ENCODE measurements at places on chromosomes 6 and 20.

- no peak for DNase-seq
These were observed 43.8 kb downstream of the CEP57L1 start for GRCh38 chr6:109139109-109139508.

GRCh38 chr6:27891320-27891875 is 20.8 kb downstream of the OR2B2 start:
- no peak for DNase-seq

DNA sequence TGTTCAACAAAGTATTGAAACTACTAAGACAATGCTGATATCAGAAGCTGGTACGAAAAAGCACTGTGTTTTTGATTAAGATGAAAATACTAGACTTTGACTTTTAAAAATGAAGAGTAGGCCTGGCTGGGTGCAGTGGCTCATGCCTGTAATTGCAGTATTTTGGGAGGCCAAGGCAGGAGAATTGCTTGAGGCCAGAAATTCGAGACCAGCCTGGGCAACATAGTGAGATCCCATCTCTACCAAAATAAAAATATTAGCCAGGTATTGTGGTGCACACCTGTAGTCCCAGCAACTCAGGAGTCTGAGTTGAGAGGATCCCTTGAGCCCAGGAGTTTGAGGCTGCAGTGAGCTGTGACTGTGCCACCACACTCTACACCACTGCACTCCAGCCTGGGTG is 43.4 kb downstream of the TIAM2 start:
- DNase-seq, result no peak

DNA sequence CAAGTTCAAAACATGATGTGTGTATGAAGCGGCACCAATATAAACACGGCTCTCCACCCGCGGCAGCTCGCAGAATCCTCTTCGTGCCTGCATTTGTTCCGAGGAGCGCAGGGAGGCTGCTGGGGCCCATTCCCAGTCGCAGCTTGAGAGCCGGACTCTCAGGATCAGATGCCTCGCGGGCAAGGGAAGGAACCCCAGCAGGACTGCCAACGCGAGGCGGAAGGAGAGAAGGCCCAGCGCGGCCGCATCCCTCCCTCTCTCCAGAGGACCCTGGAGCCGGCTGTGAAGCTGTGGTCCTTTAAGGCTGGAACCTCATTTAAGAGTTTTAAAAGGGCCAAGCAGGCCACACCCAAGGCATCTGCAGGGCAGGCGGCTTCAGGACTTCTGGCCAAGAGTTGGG is 44.2 kb upstream of the ZBP1 start:
- DNase-seq, result no peak

DNA sequence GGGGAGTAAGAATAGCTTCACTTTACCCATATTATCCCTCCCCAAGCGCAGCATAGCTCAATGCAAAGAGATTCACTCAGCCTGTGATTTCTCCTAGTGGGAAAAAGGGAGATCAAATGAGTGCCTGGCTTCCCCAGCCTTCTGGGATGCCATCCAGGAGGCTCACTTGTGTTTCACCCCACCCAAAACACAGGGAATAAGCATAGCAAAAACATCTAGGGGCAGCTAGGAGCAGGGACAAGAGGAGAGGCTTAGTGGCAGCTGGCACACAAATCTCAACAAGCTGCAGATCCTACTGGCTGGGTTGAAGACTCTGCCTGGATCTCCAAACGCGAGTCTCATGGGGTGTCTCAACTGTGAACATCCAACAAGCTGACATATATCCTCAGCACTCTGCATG is 715.8 kb downstream of the RNF144B start:
- DNase-seq, result no peak

GRCh38 chr6:18920701-18921100 is 533.6 kb downstream of the RNF144B start:
- no peak for DNase-seq

GRCh38 chr6:149752600-149753373 is 3.2 kb downstream of the PCMT1 start:
- no peak for DNase-seq

DNA sequence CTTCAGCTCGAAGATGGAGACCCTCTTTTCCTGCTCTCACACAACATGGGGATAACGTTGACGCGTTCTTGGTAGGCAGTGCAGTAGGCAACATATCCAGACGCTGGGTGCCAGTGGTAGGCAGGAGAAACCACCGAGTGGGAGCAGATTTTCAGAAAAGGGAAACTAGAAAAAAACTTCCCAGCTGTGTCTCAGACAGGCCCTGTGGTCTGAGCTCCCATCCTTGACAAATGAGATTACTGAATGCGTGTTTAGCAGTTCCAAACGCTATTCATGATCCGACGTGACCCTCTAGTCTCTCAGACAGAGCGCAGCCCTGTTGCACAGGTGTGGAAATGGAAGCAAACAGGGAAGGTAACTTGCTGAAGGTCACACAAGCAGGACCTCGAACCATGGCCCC is 83.9 kb upstream of the DUSP22 start:
- no peak for DNase-seq

DNA sequence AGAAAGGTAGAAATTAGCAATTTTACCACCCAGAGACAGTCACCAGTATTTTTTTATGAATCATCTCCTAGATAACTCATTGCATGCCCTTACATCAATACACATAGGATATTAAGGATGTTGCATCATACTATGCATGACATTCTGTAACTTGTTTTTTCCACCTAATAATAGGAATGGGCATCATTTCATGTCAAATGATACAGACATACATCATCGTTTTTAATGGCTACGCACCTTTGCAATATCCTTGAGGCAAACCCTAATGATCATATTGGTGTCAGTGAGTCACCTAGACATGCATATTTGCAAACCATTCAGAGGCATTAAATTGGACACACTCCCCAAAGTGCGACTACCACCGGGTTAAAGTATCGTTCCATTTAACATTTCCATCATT is 309.7 kb upstream of the AGPAT4 start:
- no peak for DNase-seq

DNA sequence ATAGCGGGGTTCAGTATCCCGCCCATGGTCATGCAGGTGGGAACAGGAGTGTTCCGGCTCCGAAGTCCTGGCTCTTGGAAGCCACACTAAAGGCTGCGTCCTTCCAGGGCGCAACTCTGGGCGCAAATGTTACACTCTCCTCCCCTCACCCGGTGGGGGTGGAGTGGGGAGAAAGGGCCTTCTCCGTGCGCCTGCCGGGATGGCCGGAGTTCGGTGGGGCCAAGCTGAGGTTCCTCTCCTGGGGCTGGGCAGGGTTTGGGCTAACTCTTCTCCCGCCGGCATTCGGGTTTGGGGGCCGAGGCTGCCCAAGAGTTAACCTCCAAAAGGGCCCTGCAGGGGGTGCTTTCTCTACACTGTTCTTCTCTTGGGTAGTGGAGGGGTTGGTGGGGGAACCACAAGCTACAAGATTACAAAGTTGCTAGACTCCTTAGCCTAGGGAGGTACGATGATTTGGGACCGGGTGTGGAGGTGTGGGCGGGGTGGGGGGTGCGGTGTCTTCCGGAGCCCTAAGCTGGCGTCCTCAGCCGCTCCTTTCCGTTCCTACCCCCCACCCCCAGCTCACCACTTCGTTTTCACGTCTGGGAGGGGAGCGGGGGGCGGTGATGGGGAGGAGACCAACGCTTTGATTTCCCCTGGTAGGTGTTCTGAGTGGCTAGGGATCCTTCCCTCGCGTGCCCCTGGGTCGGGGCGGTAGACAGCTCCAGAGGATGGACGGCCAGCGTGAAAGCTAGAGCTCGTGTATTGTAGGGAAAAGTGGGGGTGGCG is 12.3 kb downstream of the NRN1 start:
- DNase-seq, result no peak

- no peak for DNase-seq
These were observed 218.3 kb upstream of the PRDM1 start for GRCh38 chr6:105867821-105868220.

- no peak for DNase-seq
These were observed 48.9 kb downstream of the VTA1 start for GRCh38 chr6:142195862-142196541.

GRCh38 chr20:31906001-31906400 is 35.6 kb downstream of the TTLL9 start:
- DNase-seq, result no peak

GRCh38 chr6:28863604-28864325 is 60.0 kb downstream of the TRIM27 start:
- DNase-seq, result peak; percentile 79

DNA sequence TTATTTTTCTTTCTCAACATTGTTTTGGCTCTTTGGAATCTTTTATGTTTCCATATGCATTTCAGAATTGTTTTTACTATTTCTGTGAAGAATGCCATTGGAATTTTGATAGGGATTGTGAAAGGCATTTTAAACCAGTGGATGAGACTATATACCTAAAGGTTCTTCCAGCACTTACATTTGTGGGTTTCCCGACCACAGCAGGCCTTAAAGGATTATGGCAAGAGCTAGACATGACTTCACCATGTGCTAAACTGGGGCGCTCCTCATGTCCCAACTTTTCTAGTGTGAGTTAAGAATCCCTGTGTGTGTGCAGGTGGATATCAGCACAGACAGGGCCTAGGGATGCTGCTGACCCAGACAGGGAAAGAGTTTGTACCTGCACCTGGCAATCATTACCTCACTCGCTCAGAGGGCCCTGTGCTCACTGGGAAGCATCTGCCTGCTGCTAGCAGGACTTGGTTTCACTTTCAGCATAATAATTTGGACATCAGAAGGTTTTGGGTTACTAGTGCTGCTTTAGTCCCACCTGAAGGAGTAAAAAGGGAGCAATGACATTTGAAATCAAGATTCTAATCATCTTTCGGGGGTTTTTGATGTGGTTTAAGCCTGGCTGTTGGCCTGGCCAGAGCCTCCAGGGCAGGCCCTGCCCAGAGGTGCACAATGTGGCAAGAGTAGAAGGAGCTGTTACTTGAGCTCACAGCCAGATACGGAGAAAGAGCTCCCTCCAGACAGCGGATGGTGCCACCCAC is 137.1 kb downstream of the CDC5L start:
- no peak for DNase-seq

GRCh38 chr20:1805816-1806215 is 89.4 kb upstream of the SIRPA start:
- no peak for DNase-seq

DNA sequence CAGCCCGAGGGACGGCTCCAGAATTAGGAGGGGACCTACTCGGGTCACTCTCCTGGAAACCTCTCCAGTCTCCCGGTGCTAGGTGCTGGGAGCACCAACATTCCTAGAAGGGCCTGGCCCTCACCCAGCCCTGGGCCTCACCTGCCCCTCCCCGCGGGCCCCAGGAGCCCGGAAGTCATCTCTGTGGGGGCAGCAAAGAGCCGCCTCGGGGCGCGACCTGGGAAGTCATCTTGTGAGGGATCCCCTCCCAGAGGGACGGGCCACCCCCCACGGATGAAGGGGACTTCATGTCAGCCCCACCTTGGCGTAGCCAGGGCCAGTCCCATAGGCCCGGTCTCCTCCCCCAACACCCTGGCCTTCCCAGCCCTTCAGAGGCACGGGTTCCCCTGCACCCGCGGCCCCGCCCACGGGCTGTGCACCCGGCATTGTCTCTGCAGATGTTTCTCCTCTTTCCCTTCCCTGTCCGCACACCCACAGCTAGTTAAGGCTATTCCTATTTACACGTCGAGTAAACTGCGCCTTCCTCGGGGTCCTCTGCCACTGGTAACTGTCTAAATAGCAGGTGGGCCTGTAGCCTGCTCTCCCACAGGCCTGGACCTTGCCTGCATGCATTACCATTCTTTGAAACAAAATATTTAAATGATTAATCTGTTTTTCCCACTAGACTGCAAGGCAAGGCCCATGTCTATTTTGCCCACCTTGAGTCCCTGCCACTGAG is 896 bp upstream of the RNASET2 start:
- DNase-seq, result peak; percentile 46

DNA sequence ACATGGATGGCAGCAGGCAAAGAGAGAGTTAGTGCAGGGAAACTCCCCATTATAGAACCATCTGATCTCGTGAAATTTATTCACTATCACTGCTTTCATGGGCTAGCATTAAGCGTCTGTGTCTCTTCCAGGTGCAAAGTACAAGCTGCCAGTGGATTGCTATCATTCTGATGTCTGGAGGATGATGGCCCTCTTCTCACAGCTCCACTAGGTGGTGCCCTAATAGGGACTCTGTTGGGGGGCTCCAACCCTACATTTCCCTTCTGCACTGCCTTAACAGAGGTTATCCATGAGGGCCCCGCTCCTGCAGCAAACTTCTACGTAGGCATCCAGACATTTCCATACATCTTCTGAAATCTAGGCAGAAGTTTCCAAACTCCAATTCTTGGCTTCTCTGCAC is 347.8 kb upstream of the HS3ST5 start:
- no peak for DNase-seq

DNA sequence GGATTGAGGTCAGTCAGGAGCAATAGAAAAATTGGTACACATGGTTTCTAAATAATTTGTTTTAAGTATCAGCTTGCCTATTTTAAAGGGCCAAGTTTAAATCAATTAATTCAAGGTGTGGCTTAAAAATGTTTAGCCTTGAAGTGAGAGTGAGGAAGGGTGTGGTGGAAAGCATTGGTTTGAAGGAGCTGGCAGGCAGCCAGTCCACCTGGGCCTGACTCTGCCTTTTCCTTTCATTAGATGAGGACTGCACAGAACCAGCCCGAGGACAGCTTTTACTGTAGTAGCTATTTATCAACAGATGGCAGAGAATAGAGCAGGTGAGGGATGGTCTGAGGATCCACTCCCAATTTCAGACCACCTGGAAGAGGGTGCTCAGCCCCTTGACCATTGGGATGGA is 42.4 kb downstream of the DHX35 start:
- DNase-seq, result peak; percentile 42

DNA sequence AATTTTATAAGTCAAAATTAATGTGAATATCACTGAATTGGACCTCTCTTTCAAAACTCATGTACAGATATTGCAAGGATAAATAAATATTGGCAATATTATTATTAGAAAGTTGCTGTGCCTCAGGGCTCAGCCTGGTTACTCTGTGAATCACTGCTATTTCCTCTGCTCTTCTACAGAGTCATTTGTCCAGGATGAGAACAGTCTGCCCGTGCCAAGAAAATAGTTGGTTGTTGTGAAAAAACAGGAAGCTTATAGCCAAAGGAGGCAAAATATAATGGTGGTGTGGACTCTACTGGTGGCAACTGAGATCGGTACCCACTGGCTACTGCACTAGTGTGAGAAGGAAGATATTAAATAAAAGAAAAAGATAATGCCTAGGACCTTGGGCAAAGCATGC is 93.6 kb downstream of the RIMS1 start:
- no peak for DNase-seq
